ENCODE measurements at places on chromosomes 5 and 9. TPM values are rescaled to one million over a fixed set of nuclear protein-coding genes. Genes with fewer than 3 reads are reported as not detected.

GMCL2 gene
- total RNA-seq: not detected

ZNF483 gene
- 1.0 TPM for total RNA-seq

SLC25A51 gene
- total RNA-seq: 21.0 TPM

TSLP gene
- total RNA-seq: not detected

PIP5KL1 gene
- total RNA-seq: 2.0 TPM
